CD4-positive, alpha-beta T cell treated with Interleukin-4 for 4 hours (primary cell): ENCODE measurements at places on chromosomes 2 and 18.
A peak's percentile ranks its signal among the peaks of the same experiment; 100 is the strongest.

- DNase-seq = no peak
Measured at GRCh38 chr2:238134393-238134785, 4.1 kb upstream of the KLHL30 start.

GRCh38 chr2:42052702-42053481 lies 5.1 kb downstream of the PKDCC start:
- DNase-seq = no peak

DNA sequence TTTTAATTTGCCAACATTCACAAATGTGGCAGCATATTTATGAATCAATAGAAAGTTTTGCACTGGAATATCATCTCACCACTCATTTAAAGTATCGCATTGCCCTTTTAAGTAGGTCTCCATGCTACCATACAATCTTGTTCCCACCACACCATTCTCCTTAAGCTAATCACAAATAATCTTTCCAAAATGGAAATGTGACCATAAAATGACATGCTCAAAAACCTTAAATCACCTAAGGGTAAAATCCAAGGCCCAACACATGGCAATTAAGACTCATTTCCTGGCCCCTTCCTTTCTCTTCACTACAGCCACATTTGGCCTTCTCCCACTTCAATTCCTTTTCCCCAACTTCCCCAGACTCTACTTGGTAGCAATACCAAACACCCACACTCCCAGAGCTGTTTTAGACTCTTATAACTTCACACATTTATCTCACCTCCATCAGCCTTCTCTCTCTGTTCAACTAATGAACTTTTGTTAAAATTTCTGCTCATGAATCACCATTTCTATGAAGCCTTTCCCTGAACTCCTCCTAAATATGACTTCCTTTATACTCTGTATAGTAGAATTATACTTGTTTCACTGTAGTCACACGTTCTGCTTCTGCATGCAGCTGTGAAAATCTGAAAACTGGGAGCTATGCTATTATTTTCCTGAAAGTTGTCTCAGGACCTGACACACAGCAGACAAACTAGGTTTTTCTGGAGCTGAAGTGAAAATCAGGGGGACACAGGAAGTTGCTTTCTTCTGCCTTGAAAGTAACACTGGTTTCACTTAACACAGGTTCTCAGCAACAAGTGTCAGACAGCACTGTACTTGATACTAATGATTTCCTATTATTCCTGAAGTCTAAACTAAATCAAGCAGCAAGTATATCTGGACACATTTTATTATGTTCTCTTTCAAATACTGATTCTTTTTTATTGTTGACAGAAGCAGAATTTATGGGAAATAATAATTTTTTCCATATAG lies 303.9 kb downstream of the ZEB2 start:
- peak; percentile 27 for DNase-seq

GRCh38 chr2:145383961-145384360 lies 864.0 kb upstream of the ZEB2 start:
- DNase-seq = no peak

GRCh38 chr18:32530947-32531651 lies 60.4 kb upstream of the GAREM1 start:
- DNase-seq = no peak

GRCh38 chr2:96144481-96145035 lies 682 bp downstream of the DUSP2 start:
- no peak for DNase-seq

GRCh38 chr2:217125014-217125413 lies 265.1 kb upstream of the TNP1 start:
- no peak for DNase-seq

DNA sequence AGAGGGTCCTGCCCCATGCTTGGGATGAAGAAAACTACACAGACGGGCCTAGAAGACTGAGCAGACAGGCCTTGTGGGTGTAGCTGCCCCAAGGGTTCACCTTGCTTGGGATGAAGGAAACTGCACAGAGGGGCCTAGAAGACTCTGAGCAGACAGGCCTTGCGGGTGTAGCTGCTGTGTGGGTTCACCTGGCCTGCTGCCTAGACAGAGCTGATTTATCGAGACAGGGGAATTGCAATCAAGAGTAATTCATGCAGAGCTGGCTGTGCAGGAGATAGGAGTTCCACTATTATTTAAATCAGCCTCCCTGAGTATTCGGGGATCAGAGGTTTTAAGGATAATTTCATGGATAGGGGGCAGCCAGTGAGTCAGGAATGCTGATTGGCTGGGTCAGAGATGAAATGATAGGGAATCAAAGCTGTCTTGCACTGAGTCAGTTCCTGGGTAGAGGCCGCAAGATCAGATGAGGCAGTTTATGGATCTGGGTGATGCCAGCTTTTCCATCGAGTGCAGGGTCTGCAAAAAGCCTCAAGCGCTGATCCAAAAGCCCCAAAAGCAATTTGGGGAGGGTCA lies 341.4 kb downstream of the GALR1 start:
- no peak for DNase-seq

DNA sequence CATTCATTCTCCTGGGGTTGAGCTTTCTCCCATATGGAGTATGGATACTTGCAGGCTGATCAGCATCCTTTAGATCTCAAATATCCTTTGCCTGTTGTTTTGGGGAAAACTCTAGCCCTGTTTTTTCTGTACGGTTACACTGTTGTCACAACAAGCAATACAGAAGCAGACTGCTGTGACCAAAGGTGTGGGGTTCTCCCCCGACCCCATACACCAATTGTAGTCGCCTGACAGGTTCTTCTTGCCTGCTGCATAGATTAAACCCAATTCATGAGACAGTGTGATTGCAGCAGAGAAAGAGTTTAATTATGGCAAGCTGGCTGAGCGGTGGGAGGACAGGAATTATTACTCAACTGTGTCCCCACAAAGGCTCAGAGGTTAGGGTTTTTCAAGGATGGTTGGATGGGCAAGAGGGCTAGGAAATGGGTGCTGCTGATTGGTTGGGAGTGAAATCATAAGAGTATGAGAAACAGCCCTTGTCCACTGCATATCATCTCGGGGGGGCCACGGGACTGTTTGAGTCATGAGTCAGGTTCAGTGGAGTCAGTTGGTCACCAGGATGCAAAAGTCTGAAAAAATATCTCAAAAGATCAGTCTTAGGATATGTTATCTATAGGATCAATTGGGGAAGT lies 40.6 kb downstream of the ITGB1BP1 start:
- DNase-seq = no peak

GRCh38 chr2:121611730-121612705 lies 37.2 kb downstream of the CLASP1 start:
- no peak for DNase-seq

- DNase-seq = no peak
Measured at GRCh38 chr18:32868406-32868805, 95.6 kb upstream of the KLHL14 start.

- DNase-seq = peak; percentile 51
Measured at GRCh38 chr2:223929571-223930102, 15.5 kb downstream of the WDFY1 start.

GRCh38 chr2:102142829-102143449 lies 393 bp downstream of the IL1R1 start:
- no peak for DNase-seq
